Astrocyte of the spinal cord (primary cell): ENCODE measurements at places on chromosomes 12 and 14.
A peak's percentile ranks its signal among the peaks of the same experiment; 100 is the strongest.

- peak; percentile 8 for DNase-seq
Measured at GRCh38 chr14:102362084-102362483, 606 bp downstream of the CINP start.

GRCh38 chr14:66442953-66443571 is 43.1 kb upstream of the CCDC196 start:
- peak; percentile 1 for DNase-seq

- peak; percentile 17 for DNase-seq
Measured at GRCh38 chr12:123363740-123364531, 711 bp downstream of the SBNO1 start.

DNA sequence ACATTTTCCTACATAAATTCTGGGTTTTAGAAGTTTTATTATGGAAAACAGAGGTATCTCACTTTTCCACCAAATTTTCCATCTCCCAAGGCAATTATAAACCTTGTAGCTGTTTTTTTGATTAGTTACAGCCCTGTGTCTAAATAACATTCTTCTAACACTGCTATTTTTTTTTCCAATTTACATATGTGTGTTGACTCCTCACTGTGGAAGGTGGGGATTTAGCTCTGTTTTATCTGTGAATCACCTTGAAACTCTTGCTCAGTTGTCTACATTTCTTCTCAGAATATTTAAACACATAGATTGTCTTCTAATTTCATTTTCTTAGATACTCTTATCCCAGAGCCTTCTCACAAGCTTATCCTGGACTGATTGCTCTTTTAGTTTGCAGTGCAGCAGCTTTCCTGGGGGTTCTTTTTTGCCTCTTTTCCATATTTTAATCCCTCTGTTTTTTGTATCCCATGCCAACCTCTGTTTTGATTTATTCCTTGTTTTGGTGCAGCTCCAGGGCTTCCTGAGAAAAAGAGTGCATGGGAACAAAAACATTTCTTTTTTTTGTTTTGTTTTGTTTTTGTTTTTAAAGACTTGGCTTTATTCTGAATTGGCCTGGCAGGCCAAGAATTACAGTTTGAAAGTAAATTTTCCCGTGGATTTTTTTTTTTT is 36.7 kb downstream of the TBC1D15 start:
- DNase-seq: no peak

DNA sequence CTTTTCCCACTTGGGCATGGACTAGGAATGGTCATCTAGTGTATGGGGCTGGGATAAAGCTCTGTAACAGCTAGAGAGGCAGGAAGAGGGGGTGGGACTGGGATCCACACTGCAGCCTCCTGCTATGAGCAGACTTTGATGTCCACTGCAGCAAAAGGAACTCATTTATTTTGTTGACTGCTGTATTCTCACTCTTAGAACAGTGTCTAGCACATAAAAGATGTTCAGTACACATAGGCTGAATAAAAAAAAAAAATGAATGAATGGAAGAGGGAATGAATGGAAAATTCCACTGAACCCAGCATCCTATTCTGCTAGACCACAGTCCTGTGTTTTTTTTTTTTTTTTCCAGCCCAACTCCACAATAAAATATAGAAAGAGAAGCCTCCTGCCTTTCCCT is 106.2 kb upstream of the NOS1 start:
- no peak for DNase-seq

DNA sequence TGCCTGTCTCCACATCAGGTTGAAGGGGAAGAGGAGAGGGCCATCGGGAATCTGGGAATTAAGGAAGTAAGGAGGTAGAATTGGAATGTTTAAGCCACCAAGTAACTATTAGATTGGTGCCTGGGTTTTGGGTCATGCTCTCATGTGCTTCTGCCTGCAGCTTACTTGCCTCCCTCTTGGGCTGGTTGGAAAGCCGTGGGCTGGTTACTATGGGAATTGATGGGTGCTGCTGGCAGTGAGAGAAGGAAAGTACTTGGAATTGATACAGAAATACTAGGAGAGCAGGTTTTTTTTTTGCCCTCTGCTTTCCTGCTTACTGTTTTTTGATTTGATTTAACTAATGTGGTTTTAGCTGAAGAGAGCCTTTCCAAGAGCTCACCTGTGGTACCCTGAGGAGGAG is 493.5 kb upstream of the RGS6 start:
- peak; percentile 76 for DNase-seq

- no peak for DNase-seq
Measured at GRCh38 chr12:22355011-22355580, 20.6 kb upstream of the ST8SIA1 start.

GRCh38 chr12:51949342-51950030 is 2.0 kb upstream of the ACVR1B start:
- no peak for DNase-seq

- no peak for DNase-seq
Measured at GRCh38 chr12:89493670-89494302, 30.8 kb downstream of the GALNT4 start.

DNA sequence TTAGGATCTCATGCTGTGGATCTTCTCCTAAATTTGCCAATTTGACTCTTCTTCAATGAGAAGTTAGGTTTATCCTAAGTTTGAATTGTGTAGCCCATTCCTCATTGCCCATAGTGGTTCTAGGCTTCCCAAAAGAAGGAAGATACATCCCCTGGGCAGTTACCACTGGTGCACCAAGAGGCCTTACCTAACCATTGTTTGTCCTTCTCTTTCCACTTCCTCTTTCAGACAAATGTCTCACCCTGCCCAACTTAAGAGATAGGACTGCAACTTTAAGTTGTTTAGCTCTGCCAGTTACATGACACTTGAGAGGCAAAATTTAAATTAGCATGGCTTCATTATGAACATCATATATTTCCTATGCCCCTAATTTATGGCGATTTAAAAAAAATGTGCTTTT is 9.4 kb upstream of the KCNH3 start:
- no peak for DNase-seq

DNA sequence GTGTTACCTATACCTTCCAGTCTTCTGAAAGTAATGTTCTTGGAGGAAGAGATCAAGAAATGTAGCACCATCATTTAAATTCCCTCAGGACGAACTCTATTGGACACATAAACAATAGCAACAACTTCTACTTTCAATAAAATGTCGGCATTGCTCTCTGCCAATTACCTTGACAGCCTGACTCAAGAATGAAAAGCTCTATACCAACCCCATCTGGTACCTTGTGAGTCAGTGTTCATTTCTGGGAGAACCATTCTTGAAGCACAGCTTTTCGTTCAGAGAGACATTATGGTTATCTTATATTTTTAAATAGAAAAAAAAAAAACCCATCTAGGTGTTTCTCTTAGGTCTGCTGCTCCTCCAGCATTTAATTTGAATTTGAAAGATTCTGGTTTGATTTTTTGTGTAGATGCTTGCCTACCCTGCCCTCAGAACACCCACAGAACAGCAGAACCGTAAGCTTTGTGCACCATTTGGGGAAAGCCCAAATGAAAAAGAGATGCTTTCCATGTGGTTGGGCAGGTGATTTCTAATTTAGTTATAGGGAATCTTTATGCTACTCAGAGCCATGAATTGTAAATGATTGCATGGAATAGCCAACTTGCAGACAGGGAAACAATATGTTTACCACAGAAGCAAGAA is 156.0 kb downstream of the SAMD4A start:
- peak; percentile 47 for DNase-seq

- no peak for DNase-seq
Measured at GRCh38 chr14:89842837-89843236, 111.7 kb downstream of the EFCAB11 start.

DNA sequence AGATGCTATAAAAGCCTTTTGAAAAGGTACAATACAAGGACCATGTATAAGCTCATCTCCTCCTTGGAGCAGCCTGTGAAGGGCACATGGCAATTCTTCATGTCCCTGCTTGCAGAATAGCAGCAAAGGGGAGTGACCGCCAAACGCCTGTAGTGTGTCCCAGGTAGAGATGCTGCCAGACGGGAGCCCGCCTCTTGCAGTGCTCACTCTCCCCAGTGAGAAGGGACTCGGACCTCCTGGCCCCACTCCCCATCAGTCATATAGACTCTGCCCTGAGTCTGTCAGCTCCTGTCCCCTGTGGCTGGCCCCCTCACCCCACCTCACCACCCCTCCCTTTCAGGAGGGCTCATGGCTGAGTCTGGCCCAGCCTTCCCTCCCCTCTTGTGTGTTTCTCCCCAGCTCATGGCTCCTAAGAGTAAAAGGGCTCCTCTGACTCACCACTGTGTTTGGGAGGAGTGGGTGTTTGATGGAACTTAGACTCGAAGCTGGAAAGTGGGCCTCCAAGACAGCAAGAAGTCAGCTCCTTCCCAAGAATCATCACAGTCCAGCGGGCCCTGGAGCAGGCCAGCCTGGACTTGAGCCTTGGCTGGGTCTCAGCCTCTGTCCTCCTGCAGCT is 40.9 kb downstream of the DEGS2 start:
- no peak for DNase-seq

DNA sequence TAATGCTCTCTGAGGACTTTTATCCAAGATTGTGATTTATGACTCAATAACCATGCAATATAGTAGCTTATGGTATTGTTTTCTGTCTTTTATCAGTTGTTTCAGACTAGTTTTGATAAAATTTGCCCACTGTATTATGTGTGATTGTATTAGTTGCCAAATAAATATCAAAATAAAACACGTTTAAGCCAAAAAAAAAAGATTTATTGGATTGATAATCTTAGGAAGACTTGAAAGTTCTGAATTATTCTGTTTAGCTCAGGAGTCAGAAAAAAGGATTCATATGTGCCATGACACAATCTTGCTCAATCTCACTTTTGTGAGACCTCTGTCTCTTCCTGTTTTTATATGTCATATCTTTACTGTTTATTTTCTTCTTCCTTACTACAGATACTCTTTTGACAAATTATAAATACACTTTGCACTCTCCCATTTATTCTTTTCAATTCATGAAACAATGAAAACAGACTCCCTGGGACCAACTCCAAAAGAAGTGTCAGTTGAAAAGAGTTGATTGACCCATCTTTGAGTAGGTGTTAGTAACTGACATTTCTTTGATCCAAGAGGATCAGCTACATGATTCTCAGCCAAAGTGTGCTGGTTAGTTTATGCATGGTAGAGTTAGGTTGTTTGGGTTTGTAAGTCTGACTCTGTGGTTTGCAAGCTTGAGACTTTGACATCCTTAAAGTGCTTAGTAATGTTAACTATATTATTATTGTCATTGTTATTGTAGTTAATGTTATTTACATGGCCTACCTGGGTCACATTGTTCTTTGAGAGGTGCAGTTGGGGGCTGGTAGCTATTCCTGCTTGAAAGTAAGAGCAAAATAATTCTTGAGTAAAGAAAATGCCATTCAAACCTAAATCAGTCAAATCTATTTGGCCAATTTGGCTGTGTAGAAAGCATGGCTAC is 2.5 kb downstream of the OR6C76 start:
- no peak for DNase-seq

DNA sequence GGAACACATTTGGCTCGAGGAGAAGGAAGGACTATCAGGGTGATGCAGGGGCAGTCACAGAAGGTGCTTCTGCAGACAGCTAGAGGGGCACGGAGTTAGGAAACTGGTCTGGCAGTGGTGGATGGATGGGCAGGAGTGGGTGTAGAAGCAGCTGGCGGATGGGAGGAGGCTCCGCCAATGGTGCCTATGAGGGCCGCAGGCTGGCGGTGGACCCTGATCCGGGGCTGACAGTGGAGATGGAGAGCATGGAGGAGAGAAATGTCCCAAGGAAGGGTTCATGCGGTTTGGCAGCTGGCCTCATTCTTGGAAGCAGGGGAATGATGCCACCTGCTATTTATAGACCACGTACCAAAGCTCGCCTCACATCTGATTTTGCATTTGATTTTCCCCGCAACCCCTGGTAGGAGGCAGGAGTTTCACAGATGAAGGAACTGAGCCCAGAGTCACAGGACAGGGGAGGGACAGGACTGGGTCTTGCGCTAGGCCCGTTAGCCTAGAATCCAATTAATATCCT is 237.1 kb downstream of the FOXN3 start:
- no peak for DNase-seq

DNA sequence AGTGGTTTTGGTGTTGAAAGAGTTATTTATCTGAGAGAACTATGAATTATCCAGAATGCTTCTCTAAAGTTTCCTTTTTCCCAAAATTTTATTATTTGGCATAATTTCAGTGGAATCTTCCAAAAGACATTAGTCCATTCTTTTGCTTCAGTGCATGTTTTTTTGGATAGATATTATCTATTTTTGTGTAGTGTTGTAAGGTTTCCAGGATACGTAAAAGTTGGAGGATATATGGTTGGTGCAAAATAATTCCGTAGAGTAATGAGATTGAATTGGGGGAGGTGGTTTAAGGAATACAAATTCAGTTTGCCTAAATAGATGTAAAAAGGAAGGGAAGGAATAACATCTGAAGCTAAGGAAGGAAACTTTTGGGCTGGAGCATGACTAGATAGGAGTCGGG is 186.6 kb downstream of the RGS6 start:
- no peak for DNase-seq

GRCh38 chr12:15278816-15279658 is 43.3 kb upstream of the PTPRO start:
- DNase-seq: peak; percentile 55

DNA sequence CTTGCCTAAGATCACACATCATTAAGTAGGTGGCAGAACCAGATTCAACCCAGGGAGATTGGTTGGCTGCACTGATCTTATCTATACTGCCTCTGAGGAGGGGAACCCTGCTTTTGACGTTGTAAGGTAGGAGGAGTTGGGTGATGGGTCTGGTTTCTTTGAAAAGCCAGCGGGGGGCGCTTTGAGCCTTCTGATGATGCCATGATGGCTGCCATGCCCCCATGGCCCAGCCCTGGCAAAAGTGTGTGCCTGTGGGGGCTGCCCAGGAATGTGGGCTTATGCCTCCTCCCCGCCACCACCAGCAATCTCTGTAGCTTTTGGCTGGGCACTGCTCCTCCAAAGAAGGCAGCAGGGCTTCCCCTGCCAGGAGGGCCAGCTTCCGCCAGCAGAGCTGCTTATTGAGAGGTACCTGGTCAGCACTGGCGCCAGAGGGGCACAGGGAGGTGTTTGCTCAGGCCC is 224.3 kb downstream of the SLC41A2 start:
- DNase-seq: no peak

GRCh38 chr14:49892301-49892635 is 614 bp upstream of the ARF6 start:
- DNase-seq: peak; percentile 84

- DNase-seq: no peak
Measured at GRCh38 chr14:102945346-102946130, 23.1 kb downstream of the AMN start.
